T-helper 17 cell (primary cell): ENCODE measurements at places on chromosomes 1 and 21. TPM values are rescaled to one million over a fixed set of nuclear protein-coding genes. Genes with fewer than 3 reads are reported as not detected.

Gene SLAMF9
- not detected for total RNA-seq

Gene SPATA45
- total RNA-seq: not detected

Gene IL24
- total RNA-seq: not detected

Gene ASTN1
- total RNA-seq: not detected

- no peak for DNase-seq
Observed at GRCh38 chr1:38728585-38728908, 131.0 kb downstream of the RRAGC start.

DNA sequence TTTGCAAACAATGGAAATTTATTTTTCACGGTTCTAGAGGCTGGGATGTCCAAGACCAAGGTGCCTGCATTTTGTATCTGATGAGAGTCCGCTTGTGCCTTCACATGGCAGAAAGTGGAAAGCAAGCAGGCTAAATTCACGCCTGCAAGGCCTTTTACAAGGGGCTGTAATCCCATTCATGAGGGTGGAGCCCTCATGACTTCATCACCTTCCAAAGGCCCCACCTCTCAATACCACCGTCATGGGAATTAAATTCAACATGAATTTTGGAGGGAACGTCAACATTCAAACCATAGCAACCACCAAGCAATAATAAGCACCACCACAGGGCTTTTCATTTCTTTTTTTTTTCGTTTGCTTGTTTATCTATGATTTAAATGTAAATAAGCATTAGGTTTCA is 115.3 kb downstream of the C1orf21 start:
- DNase-seq: no peak

DNA sequence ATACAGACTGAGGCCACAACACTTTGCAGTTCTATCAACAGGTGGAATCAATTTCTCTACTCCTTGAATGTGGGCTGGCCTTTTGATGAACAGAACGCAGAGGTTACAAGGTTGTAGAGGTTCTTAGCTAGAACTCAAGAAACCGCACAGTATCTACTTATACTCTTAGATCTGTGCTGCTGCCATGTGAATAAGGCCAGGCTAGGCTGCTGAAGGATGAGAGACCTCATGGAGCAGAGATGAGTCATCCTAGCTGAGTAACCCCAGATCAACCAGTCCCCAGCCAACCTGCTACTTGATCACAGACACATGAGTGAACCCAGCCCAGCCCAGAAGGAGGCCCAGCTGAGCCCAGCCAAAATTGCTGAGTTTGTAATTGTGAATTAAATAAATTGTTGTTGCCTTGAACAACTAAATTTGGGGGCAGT is 35.3 kb upstream of the BCAR3 start:
- no peak for DNase-seq

GRCh38 chr1:197924516-197925123 is 7.4 kb downstream of the LHX9 start:
- DNase-seq: no peak
